ENCODE measurements at places on chromosomes 7 and 10. TPM values are rescaled to one million over a fixed set of nuclear protein-coding genes. Genes with fewer than 3 reads are reported as not detected.

Gene C7orf33
- total RNA-seq: not detected

DNA sequence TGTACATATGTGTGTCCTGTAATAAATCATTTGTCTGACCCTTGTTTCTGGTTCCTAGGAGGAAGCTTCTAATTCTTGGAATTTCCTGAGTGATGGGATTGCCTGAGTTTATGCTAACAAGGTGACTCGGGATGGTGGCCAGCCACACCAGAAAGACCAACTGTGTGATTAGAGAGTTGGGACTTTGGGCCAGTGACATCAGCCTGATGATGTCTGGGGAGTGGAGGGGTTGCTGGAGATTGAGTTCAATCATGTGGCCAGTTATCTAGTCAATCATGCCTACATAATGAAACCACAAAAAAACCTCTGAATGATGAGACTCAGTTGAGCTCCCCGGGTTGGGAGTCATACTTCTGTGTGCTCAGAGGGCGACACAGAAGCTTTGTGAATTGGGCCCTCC lies 23.5 kb upstream of the CARD11 start:
- DNase-seq: no peak

Gene PDE6C
- not detected for total RNA-seq

Gene ERVW-1
- not detected for total RNA-seq

Gene VSTM4
- total RNA-seq: 12.2 TPM

- no peak for DNase-seq
Measured at GRCh38 chr10:44803862-44804261, 107.3 kb upstream of the TMEM72 start.

- no peak for DNase-seq
Measured at GRCh38 chr7:36951257-36951697, 227.0 kb upstream of the AOAH start.

GRCh38 chr7:139321071-139321745 lies 19.9 kb upstream of the FMC1 start:
- no peak for DNase-seq

- DNase-seq: no peak
Measured at GRCh38 chr10:108785011-108785410, 1138.3 kb downstream of the XPNPEP1 start.

Gene GPRIN2
- total RNA-seq: not detected

GRCh38 chr7:146804620-146805019 lies 688.0 kb downstream of the CNTNAP2 start:
- no peak for DNase-seq

Gene HELLS
- 0.82 TPM for total RNA-seq

DNA sequence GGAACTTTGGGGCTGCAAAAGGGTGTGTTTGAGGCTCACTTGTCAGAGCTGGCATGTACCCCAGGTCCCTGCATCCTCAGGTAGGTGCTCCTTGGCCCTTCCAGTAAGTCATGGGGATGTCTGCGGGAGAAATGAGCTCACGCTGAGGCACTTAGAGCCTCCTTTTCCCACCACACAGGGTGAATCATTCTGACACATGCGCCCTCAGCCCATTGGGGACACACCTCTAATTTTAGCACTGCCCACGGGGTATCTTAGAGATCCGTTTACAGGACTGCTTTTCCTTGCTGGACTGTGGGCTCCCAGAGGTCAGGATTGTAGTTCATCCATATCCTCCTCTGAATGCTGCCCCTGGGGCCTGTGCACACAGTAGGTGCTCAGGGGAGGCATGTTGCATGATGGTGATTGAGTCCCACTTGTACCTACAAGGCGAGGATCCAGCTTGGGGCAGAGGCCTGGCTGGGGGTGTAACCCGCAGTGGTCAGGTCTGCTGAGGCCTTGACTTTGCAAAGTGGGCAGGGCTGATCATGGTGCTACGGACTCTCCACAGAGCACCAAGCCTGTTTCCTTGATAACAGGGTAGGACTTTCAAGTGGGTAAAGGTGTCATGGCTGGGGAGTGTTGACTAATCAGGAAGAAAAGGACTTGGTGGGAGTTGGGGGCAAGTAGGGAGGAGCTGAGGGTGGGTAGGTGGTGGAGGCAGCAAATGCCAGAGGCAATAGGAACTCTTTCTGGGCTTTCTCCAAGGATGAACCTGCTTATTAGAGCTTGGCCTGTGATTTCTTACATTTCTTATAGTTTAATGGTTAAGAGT lies 5.8 kb downstream of the TSPAN15 start:
- DNase-seq: no peak

- no peak for DNase-seq
Measured at GRCh38 chr7:11078247-11078834, 104.7 kb downstream of the PHF14 start.

Gene ZNF736
- total RNA-seq: 3.8 TPM

GRCh38 chr7:126541406-126541805 lies 711.3 kb downstream of the GRM8 start:
- DNase-seq: no peak
